ENCODE measurements at places on chromosomes 3 and 15.

GRCh38 chr3:115975796-115976195 is 352.5 kb downstream of the GAP43 start:
- no peak for DNase-seq

GRCh38 chr3:13385373-13385965 is 34.7 kb downstream of the NUP210 start:
- DNase-seq, result no peak

DNA sequence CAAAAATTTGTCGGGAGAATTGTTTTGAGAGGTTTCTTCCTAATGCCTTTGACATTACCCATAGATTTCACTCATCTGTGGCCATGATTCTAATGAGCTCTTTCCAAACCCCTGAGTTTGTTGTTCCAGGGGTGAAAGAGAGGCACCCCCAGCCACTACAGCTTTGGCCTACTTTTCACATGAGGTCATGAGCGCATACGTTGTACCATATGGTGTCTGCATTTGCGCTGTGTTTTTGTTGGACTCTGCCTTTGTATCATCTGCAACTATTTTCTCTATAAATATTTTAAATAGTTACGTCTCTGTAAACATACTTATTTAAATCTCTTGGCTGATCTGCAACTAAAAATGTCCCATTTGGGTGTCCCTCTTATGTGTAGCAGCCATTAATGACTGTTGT is 107.9 kb downstream of the LRTM1 start:
- DNase-seq, result no peak

- DNase-seq, result no peak
These were observed 22.4 kb upstream of the ARHGEF3 start for GRCh38 chr3:56823984-56824703.

- DNase-seq, result no peak
These were observed 63.7 kb upstream of the FOXB1 start for GRCh38 chr15:59940456-59940855.

DNA sequence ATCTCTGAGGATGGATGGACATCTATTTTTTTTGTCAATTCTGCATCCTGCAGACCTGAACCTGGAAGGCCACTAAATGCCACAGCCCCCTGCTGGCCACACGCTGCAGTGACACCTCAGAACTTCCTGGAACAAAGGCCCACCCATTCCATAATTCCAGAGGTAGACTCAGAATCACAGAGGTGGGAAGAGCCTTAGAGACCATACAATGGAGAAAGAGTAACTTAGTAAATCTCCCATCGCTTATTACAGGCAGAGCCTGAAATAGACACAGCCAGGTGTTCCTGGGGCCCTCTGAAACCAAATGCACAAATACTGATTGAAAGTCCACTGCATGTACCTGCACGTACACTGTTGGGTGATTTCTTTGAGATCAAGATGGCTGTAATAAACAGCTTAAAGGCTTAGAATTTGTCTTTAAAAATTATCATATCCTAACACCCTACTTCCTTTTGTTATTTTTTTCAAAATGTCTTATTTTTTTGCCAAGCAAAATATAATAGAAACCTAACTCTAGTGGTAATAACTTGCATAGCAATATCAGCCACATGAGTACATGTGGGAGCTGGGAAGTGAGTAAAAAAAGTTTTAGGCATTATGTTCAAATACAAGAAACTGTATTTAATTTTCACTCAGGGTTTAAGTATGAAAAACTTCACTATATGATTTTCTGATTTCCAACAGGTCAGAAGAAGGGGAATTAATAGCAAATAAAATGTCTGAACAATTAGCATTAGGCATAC is 62.7 kb downstream of the EOMES start:
- DNase-seq, result peak; percentile 23

DNA sequence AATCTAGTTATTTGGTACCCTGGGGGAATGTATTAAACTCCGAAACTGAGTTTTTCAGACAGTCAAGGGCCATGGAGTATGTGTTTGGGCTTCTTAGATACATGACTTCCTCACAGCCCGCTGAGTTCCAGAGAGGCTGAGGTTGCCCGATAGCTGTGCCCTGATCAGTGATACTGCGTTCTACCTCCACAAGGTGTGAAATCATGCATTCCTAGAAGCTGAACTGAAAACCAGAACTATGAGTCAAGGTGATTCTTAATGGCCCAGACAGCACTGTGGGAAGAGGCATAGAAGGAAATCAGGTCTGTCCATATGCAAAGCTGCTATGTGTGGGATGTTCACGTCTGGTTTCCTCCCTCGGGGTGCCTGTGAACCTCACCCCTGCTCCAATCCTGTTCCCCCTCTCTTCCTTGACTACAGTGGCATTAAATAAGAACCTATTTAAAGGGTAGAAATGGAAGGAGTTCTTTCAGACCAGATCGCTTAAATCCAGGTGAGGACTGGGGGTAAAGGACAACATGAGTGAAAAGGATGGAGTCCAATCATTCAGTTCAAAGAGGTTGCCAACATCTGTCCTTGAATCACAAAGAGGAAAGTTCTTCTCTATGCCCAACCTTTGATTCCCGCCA is 74.3 kb downstream of the MYO1E start:
- no peak for DNase-seq

DNA sequence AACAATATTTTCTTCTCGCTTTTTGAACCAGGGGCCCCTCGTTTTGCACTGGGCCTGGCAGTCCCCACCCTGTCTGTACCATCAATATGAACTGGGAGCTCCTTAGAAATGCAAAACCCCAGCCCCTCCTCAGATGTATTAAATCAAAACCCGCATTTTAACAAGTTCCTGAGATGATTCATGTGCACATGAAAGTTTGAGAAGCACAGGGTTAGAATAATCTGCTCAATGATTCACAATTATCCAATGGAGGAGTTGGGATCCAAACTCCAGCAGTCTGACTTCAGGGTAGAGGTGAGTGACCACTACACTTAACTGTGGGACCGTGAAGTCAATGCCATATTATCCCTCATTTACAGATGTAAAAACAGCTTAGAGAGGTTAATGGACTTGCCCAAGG is 256.4 kb downstream of the IGSF11 start:
- no peak for DNase-seq

DNA sequence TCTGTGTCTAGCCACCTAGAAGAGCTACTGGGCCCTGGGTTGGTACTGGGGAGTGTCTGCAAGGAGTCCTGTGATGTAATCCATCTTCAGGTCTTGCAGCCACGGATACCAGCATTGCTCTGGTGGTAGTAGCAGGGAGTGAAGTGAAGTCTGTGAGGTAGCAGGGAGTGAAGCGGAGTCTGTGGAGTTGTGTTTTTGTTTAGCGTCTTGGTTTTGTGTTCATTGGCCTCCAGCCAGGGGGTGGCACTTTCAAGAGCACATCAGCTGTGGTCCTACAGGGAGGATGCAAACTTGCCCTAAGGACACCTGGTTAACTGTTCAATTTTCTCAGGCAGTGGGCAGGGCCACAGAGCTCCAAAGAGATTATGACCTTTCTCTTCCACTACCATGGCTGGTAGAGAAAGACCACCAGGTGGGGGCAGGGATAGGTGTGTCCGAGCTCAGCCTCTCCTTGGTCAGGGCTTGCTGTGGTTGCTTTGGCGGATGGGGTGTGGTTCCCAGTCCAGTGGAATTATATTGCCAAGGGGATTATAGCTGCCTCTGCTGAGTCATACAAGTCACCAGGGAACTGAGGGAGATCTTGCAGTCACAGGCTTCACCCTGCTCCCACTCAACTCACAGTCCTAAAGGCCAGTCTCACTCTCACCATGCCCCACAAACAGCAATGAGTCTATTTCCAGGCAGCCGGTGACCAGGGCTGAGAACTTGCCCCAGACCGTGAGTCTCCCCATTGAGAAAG is 424.7 kb downstream of the ZBBX start:
- DNase-seq, result no peak

DNA sequence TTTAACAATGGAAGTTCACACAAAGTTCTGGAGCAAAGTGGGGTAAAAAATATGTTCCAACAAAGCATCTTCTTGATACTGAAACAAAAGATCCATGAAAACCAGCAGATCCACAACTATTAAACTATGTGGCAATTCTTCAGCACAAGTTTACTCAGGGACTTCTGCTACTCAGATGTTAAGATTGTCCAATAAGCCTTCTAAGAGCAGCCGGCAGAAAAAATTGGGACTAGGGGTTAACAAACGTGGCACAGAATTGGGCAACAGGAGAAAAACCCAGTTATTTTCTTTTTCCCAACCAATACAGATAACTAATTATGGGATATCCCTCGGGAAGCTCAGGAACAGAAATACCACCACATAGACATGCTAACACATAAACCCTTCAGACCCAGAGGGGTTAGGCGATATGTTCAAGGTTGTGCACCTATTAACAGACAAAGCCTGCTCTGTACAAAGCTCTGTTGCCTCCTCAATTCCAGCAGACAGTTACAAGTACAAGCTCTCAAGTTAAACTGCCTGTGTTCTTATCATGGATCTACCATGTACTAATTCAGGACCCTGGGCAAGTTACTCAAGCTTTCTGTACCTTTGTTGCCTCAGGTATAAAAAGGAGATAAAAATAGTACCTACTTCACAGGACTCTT is 6.8 kb downstream of the SSR3 start:
- DNase-seq, result no peak

DNA sequence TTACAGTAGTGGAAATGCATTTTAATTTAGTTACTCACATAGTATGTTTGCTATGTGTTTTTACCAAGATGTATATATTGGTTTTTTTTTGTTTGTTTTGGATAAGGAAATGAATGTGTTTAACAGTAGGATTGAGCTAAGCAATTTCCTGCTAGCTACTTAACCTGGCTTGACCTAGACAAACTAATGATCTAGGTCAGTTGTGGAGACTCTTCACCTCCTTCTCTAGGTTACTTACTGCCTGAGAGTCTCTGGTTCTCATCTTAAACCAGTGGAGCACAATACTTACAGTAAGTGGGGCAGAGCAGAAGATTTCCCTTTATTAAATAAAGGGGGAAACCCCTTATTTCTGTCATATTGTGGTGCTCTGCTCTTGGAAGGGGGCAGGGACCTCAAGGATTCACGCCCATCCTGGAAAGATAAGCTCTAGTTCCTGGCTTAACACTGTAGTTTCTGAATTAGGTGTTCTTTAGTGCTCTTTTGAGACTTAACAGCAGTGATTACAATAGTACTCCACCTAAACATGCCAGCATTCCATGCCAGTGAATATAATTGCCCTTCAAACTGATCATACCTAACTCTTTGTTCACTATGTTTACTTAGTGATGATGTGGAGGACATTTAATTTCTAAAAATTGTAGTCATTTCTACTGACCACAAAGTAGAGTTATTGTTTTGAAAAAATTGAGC is 79.9 kb downstream of the UBP1 start:
- DNase-seq, result no peak

DNA sequence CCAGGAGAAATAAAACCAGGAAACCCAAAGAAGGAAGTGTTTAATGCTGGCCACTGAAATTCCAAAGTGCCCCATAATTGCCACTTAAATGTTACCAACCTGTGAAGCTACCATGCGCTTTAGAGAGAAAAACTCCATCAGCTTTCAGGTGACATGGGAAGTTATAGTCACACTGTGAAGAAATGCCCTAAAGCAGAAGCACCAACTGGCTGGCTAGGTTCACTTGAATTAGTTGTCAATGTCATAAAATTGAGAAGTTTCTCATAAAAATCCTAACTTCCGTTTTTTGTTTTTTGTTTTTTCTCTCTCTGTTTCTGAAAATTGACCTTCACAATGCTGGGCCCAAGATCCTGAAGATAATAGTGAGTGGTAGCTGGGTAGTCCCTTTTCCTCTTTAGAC is 167.9 kb upstream of the CTNNB1 start:
- DNase-seq, result no peak

DNA sequence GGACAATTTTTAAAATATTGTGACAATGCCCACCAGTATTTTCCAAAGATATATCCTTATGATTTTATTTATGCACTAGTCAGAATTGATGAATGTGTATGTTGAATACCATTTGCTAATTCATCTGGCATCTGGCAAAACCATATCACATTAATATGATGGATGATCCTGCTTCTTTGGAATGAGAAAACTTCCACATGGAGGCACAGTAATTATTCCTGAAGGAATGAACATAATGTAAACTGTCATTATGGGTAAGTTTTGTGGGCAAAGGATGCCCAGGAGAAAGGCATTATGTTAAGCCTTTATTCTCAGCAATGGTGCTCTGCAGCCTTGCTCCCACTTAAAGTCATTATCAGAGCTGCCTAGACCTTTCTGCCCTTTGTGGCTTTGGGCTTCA is 113.0 kb upstream of the MME start:
- DNase-seq, result no peak

- no peak for DNase-seq
These were observed 50.3 kb downstream of the LSM3 start for GRCh38 chr3:14228681-14229470.

- peak; percentile 23 for DNase-seq
These were observed 5.8 kb upstream of the TOPAZ1 start for GRCh38 chr3:44235604-44236484.

DNA sequence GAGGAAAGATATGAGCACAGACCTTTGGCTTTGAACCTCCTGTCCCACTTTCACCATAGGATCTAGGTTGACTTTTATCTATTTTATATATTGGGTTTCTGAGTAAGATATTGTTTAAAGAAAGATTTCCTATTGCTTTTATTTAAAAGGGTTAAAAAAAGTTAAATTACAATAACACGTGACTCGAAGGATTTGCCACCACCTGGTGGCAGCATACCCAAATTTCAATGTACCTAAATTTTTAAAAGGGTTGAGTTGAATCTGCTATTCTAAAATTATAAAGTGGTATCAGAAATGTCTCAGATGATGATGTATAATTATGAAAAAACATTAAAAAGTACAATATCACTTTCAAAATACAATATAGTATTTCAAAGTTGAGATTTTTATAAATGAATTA is 368.4 kb downstream of the MECOM start:
- no peak for DNase-seq

GRCh38 chr3:16288664-16289063 is 23.7 kb downstream of the OXNAD1 start:
- no peak for DNase-seq

DNA sequence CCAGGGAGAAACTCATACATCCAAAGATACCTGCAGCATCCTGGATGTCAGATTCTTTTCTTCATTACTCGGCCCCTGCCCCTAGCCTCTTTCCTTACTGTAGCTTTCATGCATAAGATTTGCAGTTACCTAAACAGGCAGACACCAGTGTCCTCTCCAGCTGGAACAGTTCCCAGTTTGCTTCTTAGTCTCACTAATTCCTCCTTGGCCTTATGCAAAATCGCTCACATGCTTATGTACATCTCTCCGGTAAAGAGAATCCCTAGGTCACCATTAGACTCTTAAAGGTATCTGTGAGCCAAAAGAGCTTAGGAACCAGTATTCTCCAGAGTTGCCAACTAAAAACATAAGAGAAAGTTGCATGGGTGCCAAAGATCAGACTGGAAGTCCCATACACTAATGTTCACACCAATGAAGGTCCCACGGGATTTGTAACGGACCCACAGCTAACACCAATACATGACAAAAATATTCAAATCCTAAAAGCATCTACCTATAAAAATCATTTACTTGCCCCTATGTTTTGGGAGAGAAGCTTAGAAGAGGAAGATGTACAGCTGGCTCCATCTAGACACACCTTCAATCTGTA is 66.6 kb downstream of the CBLB start:
- no peak for DNase-seq

DNA sequence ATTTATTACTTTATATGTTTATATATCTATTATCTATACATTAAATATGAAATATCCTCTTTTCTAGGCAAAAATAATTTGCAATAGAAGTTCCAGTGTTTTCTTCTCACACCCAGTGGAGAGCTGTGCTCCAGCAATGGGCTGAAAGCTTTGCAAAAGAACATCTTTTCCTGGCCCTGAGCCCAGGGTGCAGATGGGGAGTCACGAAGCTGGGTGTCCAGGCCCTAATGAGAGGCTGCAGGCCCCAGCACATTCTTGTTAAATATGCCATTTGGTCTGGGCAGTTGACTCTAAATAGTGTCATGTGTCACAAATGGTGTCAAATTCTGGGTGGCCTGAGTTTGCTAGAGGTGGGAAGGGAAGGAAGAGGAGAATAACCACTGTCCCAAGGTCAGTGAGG is 5.7 kb downstream of the NTRK3 start:
- no peak for DNase-seq
